ENCODE measurements at places on chromosomes 12 and 14. TPM values are rescaled to one million over a fixed set of nuclear protein-coding genes. Genes with fewer than 3 reads are reported as not detected.

Gene SCN8A
- total RNA-seq, result 3.7 TPM

Gene FGD6
- 14.5 TPM for total RNA-seq

Gene DEGS2
- total RNA-seq, result 11.5 TPM

Gene CMTM5
- total RNA-seq, result 3.7 TPM

Gene OTOGL
- total RNA-seq, result 0.82 TPM

Gene SH2B3
- 21.3 TPM for total RNA-seq

Data from metanephros (tissue), 2 donors.